ENCODE measurements at places on chromosomes 11 and 22.

GRCh38 chr11:7348432-7349304 is 97.0 kb downstream of the SYT9 start:
- DNase-seq, result peak; percentile 37

DNA sequence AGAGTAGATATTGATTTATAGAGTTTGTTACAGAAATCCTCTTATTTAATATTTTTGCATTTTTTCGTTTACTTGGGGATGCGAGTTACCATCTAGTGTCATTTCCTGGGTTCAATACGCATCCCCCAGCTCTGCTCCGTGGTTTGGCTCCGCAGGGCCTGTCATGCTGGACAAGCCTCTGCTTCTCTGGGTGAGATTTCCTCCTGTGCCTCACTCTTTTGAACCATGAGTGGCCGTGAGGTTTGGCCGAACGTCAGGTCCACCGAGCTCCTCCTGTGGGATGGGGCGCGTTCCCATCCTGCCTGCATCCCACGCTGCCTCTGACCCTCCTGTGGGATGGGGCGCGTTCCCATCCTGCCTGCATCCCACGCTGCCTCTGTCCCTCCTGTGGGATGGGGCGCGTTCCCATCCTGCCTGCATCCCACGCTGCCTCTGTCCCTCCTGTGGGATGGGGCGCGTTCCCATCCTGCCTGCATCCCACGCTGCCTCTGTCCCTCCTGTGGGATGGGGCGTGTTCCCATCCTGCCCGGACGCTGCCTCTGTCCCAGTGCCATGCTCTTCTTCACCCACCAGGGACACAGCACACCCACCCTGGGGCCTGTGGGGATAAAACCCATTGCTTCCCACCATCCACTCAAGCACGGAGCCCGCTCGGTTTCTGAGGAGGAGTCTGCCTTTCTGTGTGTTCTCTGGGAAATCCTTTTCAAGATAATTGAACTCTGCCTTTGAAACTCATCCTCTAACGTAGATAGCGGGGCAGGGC is 506.8 kb downstream of the BRD1 start:
- peak; percentile 23 for DNase-seq

DNA sequence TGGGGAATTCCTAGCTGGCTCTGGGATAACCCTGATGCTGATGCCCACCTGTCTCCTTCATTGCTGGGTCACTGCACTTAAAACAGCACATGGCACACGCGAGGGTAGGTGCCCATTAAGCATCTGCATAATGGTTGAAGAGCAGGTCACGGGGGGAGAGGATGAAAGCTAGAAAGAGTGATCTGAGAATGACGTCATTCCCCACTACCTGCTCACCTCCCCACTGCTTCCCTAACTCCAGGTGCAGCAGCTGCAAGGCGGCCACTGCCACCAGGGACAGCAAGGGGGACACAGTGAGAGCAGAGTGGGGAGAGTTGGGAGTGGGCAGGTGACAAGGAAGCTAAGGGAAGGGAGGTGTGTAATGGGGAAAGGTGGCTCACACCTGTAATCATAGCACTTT is 27.0 kb downstream of the ADA2 start:
- no peak for DNase-seq

GRCh38 chr22:30332551-30332950 is 5.8 kb upstream of the TBC1D10A start:
- DNase-seq, result no peak

- no peak for DNase-seq
Measured at GRCh38 chr11:32316858-32317642, 118.3 kb downstream of the WT1 start.

GRCh38 chr11:85182441-85183387 is 444.4 kb downstream of the DLG2 start:
- peak; percentile 45 for DNase-seq

- peak; percentile 44 for DNase-seq
Measured at GRCh38 chr11:63939397-63939891, 642 bp downstream of the NAA40 start.

DNA sequence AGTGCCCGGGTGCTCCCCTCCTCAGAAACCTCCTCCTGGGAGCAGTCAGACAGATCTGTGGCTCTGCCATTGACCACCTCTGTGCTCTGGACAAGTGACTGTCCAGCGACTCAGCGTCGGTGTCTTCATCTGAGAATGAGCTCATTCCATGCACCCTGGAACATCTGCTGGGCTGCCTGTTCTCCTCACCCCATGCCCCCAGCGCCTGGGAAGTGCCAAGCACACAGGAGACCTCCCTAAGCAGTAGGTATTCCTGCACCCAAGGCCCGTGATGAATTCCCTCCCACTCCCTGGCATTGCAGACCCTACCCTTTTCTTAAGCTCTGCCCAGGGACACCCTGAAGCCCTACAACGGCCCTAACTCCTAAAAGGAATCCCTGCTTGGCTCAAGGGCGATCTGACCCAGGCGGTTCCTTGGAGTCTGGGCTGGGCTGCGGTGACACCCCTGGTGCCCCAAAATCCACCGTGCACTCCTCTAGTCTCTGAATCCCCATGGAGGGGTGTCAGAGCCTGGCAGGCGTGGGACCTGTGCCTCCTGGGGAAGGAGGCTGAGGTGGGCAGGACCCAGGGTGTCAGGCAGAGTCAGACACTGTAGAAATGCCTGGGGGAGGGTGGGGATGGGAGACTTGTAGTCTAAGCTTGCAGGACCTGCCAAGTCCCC is 92.0 kb downstream of the CEP164 start:
- no peak for DNase-seq

GRCh38 chr22:20138868-20139267 is 7.3 kb downstream of the ZDHHC8 start:
- DNase-seq, result no peak

DNA sequence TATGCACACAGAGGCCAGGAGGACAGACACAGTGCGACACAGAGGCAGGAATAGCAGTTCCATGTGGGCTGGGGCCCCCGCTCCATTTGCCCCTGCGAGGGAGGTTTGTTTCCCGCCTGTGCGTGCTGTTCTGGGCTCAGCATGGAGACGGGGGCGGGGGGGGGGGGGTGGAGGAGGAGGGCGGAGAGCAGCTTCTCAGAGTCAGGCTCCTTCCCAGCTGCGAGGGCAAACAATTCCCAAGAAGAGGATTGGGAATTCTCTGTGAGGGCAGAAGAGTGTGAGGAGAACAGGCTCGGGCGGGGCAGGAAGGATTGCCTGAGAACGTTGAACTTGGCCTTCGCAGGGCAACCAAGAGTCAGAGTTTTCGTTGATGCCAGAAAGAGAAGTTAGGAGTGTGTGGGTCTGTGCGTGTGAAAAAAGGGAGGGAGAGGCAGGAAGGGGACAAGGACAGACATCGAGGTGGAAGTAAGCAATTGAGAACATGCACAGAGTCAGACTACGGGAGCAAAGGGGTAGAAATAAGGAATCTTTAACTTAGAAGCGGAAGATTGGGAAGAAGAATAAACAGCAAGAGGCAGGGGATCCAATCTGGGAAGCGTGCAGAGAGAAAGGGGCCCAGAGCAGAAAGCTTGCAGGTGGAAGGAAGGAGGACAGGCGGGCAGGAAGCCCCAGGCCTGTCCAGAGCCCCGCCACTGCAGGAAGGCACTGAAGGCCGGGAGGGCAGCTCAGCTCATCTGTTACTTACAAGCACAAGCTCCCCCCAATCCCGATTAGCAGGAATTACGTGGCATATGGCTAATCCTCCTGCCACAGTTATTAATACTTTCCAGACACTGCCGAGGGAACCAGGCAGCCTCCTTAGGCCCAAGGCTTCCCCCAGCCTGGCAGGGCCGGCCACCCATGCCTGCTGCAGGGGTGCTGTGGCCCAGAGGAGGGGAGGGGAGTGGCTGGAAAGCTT is 15.6 kb upstream of the JAM3 start:
- no peak for DNase-seq

GRCh38 chr11:133228471-133229329 is 303.6 kb downstream of the OPCML start:
- peak; percentile 88 for DNase-seq

Data from H9 (cell line).